T-helper 9 cell (primary cell): ENCODE measurements at places on chromosomes 13 and 19.

- no peak for DNase-seq
Measured at GRCh38 chr19:57620673-57621348, 6.8 kb downstream of the ZNF134 start.

DNA sequence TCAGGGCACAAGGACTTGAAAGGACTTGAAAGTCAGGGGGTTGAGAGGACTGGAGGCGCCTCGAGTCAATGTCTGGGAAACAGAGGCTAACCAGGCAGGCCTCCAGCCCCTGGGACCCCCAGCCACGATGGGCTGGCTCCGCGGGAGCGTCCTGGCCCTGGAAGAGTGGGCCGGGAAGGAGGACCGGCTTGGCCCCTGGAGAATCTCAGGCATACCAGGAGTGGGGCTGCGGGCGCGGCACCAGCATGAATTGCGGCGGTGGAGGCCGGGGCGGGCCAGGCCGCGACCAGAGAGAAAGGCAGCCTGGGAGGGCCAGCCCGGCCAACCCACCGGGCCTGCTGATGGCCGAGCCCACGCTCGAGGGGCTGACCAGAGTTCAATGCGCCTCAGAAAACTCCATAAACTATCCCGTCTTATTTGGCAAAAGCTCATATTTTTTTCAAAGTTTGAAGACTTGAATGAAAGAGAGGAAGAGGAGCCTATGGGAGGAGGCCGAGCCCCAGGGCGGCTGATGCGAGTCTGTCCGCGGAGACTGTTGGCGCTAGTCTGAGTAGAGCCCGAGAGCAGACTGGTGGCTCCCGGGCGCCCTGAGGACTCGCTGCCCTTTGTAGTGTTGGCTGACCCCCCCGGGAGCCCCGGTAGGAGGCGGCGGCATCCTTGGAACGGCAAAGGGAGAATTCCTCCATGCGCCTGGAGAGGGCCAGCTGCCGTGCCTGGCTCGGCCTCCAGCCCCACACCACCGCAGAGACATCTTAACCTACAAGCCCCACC, 68.0 kb downstream of the MLLT1 start:
- DNase-seq = no peak

- no peak for DNase-seq
Measured at GRCh38 chr13:106381091-106381490, 154.4 kb downstream of the EFNB2 start.

GRCh38 chr19:34308381-34309367, 54.3 kb downstream of the GARRE1 start:
- no peak for DNase-seq

- DNase-seq = peak; percentile 21
Measured at GRCh38 chr19:37905946-37906868, at the start of gene WDR87. Gene WDR87, minus strand, starts transcription at chr19:37906594. Its CDS starts 8,355 bp downstream, at chr19:37898239.

DNA sequence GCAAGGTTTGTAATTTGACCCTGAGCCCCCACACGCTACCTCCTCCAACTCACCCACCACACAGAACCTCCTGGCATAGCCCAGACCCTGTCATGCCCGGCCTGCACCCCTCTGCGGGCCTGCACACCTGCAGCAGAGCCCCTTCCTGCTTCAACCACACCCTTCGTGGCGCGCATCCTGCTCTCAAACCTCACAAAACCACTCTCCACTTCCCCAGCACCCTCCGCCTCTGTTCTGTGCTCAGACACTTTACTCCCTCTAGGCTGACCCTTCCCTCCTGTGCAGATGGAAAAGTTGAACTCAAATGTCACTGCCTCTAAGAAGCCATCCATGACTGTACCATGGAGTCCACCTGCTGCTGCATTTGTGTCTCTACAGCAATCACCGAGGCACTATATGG, 28.5 kb downstream of the FAAP24 start:
- no peak for DNase-seq
